ENCODE measurements at places on chromosomes 4 and X.

DNA sequence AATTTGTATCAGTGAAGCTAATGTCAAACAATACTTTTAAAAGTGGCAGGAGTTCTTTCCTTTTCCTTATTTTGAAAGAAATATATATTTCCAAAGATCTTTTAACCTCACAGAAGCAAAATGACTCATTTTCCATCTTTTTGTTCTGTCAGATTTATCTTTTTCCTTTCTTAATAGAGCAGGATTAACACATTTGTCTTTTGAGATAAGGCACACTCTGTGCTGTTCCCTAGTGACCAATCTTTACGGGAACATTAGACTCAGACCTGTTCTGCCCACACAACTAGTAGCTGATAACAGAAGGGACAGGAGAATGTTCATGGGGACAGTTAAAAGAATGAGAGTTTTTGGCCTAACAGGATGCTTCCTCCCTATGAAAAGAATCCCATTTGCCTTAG lies 381.2 kb downstream of the STPG2 start:
- DNase-seq, result no peak

GRCh38 chr4:15766821-15767220 lies 11.3 kb upstream of the CD38 start:
- no peak for DNase-seq

DNA sequence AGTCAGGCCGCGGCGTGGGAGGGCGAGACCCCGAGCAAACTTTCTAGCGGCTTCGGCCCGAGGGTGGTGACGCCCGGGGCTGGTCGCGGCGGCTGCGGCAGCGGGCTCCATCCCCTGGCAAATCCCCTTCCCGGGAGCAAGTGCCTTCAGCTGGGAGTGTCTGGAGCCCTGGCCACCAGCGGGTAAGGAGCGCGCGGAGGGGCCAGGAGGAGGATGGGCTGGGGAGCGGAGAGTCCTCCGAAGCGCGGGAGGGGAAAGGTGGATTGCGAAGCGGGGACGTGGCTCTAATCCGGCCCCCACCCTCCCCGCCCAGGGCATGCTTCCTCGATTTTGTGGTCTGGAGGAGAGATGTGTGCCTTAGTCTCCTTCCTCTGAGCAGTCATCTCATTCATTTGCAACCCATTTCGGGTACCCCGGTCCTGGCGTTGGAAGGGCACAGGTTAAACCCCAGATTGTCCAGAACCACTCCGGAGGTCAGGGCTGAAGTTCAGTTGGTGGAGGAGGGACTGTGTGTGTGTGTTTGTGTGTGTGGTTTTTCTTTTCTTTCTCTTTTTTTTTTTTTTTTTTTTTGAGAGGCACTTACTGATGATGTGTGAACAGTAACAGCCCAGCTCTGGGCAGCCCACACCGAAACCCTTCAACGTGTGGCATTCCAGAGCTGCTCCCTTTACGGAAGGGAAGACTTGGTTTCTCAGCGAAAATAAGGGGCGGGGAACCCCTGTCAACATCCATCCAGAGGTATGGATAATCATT lies 516 bp downstream of the SGMS2 start:
- no peak for DNase-seq

DNA sequence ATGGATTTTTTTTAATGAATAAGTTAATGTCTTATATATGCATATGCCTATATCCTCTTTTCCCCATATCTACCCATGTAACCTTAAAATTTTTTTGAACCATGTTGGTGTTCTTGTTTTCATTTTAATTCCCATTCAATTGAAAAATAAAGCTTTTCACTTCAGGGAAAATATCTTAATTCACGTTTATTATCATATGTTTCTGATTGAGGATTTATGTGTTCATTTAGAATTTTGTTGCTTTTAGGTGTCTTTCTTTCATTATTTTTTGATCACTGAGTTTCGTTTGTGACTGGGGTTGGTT lies 29.1 kb downstream of the HADH start:
- DNase-seq, result no peak

DNA sequence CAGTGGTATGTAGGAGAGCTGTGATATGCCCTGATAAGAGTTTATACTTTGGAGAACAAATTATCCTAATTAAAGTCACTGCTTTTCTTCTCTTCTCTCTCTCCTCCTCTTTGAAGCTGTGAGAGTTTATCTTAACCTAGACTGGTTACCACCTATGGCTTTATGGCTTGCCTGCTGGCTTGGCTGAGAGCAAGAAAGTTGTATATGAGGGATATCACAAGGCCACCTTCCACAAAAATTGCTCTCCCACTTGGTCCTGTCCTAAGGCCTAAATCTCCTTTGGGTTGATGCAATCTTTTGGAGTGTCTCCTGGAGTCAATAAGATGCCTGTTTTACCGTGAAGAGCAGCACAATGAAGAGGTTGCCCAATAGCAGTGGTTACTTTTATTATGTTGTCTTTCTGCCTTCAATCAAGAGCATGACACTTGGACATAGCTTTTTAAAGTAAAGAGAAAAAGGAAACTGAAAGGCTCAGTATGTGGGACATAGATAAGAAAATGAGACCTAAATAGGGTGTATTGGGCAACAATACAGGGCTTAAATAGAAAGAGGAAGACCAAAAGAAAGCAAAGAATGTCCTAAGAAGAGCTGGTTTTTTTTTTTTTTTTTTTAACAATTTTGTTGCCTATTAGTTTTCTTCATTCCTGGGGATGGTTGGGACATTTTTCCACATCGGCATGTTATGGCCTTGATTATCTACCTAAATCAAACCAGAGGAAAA lies 9.2 kb downstream of the GUCY1A1 start:
- DNase-seq, result peak; percentile 75

DNA sequence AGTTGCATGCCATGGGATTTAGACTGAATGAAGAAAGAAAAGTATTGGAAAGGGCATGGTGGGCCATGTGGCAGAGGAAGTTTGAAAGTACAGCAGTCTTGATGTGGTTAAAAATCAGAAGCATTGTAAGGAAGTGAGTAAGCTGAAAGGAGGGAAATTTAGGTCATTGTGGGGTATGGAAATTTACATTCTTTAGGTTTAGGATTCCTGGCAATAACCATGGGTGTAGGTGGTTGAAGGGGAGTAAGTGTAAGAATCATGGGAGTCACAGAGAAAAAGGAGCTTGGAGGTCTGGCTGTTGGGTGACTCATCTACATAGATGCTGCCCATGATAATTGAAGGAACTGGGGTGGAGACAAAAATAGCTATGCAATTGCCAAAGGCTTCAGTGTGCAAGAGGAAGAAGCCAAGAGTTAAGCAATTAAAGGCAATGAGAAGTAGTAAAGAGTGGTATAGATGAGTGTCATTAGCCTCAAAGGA lies 243.8 kb upstream of the LDB2 start:
- no peak for DNase-seq

GRCh38 chrX:49247916-49248811 lies 12.9 kb downstream of the CCDC22 start:
- DNase-seq, result no peak

DNA sequence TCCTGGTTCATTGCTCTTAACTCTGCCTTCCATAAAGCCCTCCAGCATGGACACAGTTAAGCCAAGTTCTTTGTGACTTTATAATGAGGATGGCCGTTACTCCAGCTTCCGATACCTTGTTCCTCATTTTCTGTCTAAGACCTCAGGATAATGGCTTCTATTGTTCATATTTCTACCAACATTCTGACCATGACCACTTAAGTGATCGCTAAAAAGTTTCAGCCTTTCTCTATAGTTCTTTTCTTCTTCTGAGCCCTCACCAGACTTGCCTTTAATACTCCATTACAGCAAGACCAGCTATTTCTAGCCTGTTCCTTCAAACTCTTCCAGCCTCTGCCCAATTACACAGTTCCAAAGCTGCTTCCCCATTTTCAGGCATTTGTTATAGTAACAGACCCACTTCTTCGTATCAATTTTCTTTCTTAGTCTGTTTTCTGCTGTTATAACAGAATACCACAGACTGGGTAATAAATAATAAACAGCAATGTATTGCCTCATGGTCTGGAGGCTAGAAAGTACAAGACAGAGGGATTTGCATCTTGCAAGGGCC lies 12.3 kb downstream of the RNF175 start:
- peak; percentile 38 for DNase-seq

- DNase-seq, result no peak
Measured at GRCh38 chr4:129543299-129543698, 447.3 kb downstream of the C4orf33 start.

- no peak for DNase-seq
Measured at GRCh38 chrX:19795307-19795706, 92.1 kb downstream of the SH3KBP1 start.

DNA sequence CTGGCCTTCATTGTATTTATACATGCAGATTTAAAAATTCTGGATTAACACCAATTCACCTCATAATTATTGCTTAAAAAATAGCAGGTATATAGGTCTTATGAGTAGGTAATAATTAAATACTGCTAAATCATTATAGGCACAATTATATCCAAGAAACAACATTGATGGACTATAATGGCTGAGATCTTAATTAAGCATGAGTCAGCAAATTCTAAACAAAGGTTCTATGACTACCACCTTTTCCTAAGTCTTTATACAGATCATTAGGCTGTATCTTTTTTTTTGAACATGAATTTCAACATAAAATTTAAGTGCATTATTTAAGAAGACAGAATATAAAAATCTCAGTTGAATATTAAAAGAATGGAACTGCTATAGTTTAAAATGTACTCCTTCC lies 1678.7 kb upstream of the PCDH10 start:
- DNase-seq, result no peak

DNA sequence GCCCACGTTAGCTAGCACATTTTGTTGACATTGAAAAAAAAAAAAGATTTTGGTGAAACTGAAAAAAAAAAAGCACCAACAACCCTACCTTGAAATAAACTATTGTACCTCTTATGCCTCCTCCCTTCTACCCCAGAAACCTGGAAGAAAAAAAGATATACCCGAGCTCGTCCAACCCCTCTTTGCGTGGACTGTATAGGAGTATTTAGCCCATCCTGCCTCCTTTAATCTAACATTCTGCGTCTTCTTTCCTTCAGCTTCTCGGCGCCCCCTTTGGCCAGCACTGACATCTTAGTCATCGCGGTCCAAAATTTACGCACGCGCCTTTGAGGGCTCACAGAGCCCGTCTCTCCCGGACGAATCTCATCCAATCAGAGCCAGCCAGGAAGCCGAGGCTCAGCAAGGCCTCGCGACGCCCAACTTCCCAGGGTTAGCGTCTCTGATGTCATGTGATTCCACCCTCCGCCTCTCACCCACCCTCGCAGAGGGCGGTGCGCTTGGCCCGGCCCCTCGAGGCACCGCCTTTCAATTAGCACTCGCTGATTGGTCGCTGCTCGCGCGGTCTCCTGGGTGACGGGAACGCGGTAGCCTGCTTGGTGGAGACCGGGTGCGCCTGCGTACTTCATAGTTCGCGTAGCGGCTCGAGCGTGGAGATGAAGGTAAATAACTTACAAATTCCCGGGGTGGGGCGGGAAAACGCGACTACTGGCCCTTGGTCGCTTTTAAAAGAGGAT lies at the start of gene WDR19:
WDR19 (plus strand) TSS at position 625 of the 734 bp plus-strand sequence; CDS start at position 654, 29 bp downstream.
- DNase-seq, result peak; percentile 100

- DNase-seq, result peak; percentile 3
Measured at GRCh38 chrX:23061116-23061515, 61.4 kb downstream of the DDX53 start.

DNA sequence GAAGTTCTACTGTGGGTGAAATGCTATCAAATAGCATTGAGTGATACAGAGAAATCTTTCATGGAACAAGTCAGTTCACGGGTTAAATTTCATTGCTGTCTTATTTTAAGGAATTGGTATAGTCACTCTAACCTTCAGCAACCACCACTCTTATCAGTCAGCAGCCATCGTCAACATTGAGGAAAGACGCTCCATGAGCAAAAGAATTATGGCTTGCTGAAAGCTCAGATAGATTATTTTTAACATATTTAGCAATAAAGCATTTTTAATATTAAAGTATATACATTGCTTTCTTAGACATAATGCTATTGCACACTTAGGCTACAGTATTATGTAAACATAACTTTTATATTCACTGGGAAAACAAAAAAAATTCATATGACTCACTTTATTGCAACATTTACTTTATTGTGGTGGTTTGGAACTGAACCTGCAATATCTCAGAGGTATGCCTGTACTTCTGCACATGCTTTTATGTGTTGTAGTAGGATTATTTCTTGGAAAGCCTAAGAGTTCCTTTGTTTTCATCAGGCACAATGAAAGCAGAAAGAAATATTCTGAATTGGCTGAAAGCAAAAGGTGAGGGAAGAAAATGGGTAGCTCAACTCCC lies 586.7 kb downstream of the GBA3 start:
- no peak for DNase-seq

DNA sequence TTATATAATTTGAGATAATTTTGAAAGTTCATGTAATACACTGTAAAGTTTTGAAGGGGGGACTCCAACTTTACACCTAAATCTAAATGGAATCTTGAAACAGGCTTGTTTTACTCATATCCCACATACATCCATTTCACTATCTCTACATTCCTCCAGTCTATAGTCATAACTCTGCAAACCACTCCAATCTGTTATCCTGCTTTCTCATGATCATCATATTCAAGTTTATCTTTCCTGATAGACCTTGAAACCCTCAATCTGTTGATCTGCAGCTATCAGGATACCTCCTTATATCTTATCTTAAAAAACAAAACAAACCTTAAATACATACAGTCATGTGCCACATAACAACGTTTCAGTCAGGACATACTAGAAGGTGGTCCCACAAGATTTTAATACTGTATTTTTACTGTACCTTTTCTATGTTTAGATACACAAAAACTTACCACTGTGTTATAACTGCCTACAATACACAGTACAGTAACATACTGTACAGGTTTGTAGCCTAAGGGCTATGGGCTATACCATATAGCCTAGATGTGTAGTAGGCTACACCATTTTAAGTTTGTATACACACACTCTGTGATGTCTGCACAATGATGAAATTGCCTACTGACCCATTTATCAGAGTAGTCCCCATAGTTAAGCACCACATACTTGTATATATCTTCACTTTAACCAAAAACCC lies 14.0 kb downstream of the CHIC2 start:
- DNase-seq, result no peak

DNA sequence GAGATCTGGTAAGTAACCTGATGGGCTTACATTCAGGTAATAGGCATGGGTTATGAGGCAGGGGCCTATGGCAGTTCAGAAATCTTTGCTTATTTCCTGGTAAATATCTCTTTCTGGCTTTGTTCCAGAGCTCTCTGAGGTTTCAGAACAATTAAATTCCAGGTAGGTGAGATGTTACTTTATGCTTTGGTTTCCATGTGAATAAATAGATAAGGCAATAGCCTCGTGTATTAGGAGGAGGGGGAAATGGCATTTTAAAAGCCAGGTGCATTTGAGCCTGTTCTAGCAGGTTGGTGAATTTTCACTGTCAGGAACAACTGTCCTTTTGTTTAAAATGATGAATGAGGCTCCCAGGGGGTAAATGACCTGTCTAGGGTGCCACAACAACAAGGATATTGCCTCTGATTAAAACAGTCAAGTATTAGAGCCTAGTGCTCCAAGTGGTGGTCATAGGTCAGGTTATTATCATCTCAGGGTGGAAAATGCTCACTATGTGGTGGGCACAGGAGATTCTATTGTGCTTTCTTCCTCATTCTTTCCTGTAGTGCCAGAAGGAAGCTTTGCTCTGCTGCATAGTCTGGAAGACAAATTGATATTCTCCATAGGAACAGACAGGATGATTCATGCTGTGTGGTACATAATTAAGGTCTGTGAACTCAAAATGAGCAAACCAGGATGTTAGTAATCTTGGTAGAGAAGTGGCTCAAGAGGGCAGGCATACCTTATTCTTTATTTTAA lies 296.2 kb downstream of the INPP4B start:
- no peak for DNase-seq

Data from pons (tissue), 1 donor.